ENCODE measurements at places on chromosomes 7 and 10. TPM values are rescaled to one million over a fixed set of nuclear protein-coding genes. Genes with fewer than 3 reads are reported as not detected.

The ZNF789 gene
- 27.8 TPM for total RNA-seq

The VSIR gene
- total RNA-seq = not detected

The ZNRF2 gene
- total RNA-seq = 5.4 TPM

The MLXIPL gene
- total RNA-seq = 1.1 TPM

The EBF3 gene
- 11.6 TPM for total RNA-seq

The CLEC2L gene
- 0.65 TPM for total RNA-seq

The TAS2R60 gene
- total RNA-seq = not detected

The SUN3 gene
- not detected for total RNA-seq

The VWC2 gene
- not detected for total RNA-seq

GRCh38 chr7:68776326-68776725 is 821.9 kb upstream of the AUTS2 start:
- H3K4me1 ChIP-seq = peaks cover 6% of the 10 kb centered on the region
- no peaks in the 10 kb centered on the region for H3K36me3 ChIP-seq
- H3K27me3 ChIP-seq = no peaks in the 10 kb centered on the region
- H3K27ac ChIP-seq = no peak overlapping the region

GRCh38 chr10:51188008-51188407 is 113.7 kb downstream of the PRKG1 start:
- H3K4me1 ChIP-seq = peaks cover 12% of the 10 kb centered on the region
- H3K36me3 ChIP-seq = no peaks in the 10 kb centered on the region
- no peak overlapping the region for H3K27ac ChIP-seq
- no peak overlapping the region for H3K4me3 ChIP-seq
- DNase-seq = no peak

DNA sequence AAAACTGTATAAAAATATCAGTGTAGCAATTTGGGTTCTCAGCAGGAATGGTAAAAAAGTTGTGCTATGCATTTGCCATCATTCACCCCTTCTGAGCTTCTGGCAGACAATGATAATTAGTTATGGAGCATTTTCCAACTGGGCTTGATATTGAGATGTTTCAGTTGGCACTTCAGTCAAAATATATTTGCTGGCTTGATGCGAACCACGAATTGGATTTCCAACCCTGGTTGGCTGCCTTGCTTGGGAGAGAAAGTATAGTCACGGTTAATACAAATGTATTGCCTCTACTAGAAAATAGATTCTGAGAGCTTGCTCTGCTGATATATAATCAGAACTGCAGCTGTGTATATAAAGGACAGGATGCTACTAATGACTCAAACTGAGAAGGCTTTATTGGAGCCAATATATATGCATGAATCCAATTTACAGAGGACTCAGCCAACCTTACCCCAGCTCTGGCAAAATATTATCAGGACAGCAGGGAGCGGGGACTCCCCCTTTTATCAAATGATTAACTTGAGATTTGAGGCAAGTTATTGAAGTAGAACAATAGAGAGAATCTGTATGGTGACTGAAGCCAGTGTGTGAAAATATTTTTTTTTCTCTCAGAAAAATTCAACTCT is 219.8 kb upstream of the SMIM30 start:
- DNase-seq = no peak
- no peaks in the 10 kb centered on the region for H3K27me3 ChIP-seq
- H3K36me3 ChIP-seq = no peaks in the 10 kb centered on the region
- no peak overlapping the region for H3K4me3 ChIP-seq

GRCh38 chr7:129055861-129056464 is 1.1 kb upstream of the TNPO3 start:
- H3K36me3 ChIP-seq = no peaks in the 10 kb centered on the region
- peak overlapping the region; percentile 97 for H3K4me3 ChIP-seq
- H3K4me1 ChIP-seq = peaks cover 28% of the 10 kb centered on the region
- no peak for DNase-seq

- no peaks in the 10 kb centered on the region for H3K27me3 ChIP-seq
- no peaks in the 10 kb centered on the region for H3K4me1 ChIP-seq
- H3K27ac ChIP-seq = no peak overlapping the region
- no peaks in the 10 kb centered on the region for H3K36me3 ChIP-seq
These were observed 207.1 kb upstream of the HDAC9 start for GRCh38 chr7:18288322-18289037.

DNA sequence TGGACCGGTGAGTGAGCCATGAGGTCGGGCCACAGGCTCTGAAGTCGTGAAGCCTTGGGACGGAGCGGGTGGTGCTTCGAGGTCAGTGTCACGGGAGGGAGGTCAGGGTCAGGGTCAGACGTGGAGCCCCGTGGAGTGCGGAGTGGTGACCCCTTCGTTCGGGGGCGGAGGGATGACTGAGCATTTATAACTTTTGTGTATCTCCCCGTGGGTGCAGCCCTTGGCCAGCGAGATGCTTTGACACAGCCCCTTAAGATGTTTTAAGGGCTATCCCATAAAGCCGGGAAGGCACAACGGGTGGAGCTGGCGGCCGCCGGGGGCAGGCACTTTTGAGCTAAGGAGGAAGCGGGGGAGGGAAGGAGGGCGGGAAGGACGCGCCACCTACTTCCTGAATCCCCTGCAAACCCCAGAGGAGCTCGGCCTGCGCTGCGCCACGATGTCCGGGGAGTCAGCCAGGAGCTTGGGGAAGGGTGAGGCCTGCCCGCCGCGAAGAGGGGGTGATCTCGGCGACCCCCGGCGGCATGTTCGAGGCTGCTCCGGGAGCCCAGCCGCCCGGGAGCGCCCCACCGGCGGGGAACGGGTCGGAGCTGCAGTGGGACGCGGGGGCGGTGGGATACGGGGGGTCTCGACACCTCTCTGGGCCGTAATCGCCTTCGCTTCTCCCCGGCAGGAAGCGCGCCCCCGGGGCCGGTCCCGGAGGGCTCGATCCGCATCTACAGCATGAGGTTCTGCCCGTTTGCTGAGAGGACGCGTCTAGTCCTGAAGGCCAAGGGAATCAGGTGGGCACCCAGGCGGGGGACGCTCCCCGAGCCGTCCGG is at the start of gene GSTO1:
Gene GSTO1 (plus strand): TSS at position 400 of the 818 bp plus-strand sequence. CDS start 37 bp downstream, at position 437.
- DNase-seq = peak; percentile 34
- H3K4me3 ChIP-seq = peak within 1 kb of the TSS; percentile 93
- H3K36me3 ChIP-seq = peaks cover 5% of the 10 kb centered on the region
- H3K27me3 ChIP-seq = peaks cover 14% of the 10 kb centered on the region

DNA sequence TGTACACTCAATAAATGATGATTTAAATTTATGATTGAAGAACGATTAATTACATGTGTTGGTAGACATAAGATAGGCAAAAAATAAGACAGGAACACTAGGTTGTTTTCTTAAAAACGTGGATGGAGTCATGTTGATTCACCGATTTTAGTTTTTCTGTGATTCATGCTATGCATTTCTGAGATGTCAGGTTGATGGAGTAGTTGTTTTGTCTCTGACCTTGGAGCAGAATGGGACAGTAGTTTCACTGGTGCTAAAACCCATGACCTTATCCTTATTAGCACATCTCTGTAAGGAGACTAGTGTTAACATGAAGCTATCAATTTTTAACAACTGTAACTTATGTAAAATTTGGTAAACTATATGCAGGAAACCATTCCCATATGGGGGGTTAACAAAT is 611.6 kb upstream of the FZD8 start:
- DNase-seq = no peak
- H3K27me3 ChIP-seq = peaks cover 4% of the 10 kb centered on the region
- no peaks in the 10 kb centered on the region for H3K36me3 ChIP-seq
- H3K4me3 ChIP-seq = no peak overlapping the region
- no peaks in the 10 kb centered on the region for H3K4me1 ChIP-seq
- H3K27ac ChIP-seq = no peak overlapping the region

GRCh38 chr7:5217851-5218331 is 27.9 kb downstream of the WIPI2 start:
- H3K27me3 ChIP-seq = no peaks in the 10 kb centered on the region
- no peak for DNase-seq
- no peak overlapping the region for H3K27ac ChIP-seq
- peaks cover 13% of the 10 kb centered on the region for H3K36me3 ChIP-seq
- no peak overlapping the region for H3K4me3 ChIP-seq

DNA sequence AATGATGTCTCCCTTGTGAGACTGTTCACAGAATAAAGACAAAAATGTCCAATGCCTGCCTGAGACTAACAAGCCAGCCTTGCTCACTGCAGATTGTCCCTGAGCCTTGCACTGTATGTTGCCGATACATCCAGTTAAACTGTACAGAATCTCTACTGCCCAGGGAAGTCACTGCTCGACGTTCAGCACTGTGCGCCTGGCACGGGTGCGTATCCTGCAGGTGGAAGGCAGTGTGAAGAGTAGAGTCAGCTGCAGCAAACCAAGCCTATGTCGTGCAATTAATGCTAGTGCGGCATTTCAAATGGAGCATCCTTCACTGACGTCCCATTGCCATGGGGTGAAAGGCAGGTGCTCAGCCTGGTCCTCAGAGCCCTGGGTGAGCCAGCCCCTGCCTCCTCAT is 132.9 kb downstream of the TNS3 start:
- H3K27ac ChIP-seq = no peak overlapping the region
- no peaks in the 10 kb centered on the region for H3K27me3 ChIP-seq
- peaks cover 32% of the 10 kb centered on the region for H3K4me1 ChIP-seq

GRCh38 chr7:128178611-128179010 is 62.5 kb upstream of the LEP start:
- H3K27me3 ChIP-seq = peaks cover 61% of the 10 kb centered on the region
- H3K36me3 ChIP-seq = no peaks in the 10 kb centered on the region
- H3K27ac ChIP-seq = no peak overlapping the region

DNA sequence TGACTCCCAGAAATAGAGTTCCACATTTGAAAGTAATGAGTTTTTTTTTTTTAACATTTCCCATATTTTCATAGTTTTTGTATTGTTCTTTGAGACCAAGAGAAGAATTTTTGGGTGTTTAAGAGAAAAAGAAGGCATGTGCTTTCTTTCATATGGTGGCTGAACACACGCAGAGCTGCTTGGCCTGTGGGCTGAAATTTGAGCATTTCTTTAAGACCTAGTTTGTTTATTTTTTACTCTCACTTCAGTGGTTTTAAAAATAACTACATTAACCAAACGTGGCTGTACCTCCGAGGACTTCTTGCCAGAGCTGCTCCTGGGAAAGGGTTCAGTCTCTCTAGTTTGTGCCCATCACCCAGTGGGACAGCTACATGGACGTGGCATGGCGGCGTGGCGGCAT is 58.3 kb downstream of the INPP5A start:
- no peak for DNase-seq
- H3K27me3 ChIP-seq = no peaks in the 10 kb centered on the region
- no peak overlapping the region for H3K27ac ChIP-seq
- H3K4me1 ChIP-seq = peaks cover 27% of the 10 kb centered on the region
- H3K4me3 ChIP-seq = no peak overlapping the region

DNA sequence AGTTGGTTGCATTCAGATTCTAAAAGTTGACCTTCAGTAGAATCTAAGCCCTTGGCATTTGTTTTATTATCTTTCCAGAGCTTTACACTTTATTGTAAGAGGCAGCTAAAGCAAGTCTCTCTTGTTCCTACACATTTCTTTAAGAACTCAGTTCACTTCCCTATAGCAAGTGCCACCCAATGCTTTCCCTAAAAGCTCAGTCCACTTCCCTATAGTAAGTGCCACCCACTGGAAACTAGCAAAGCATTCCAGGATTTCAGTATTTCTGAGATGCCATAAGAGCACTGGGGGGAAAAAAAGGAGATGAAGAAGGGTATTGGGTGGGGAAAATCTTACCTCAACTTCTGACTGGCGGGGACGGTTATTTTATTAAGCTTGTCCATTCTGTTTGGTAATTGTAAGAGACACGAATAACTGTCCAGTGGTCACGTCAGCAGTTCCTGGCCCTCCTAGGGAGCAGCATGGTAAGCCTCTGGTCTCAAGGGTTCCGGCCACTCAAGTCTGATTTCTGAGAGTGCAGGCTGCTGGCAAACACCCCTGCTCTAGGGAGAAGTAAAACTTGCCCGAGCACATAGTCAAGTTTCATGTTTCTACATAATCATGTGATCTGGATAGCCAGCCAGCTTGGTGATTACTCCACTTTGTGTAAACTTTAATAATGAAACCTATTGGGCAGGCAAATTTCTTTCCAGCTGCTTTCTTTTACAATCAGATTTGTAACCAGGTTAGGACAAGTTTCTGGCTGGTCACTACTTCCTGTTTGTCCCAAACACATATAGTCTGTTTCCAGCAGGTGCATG is at the start of gene BLNK:
Gene BLNK (minus strand): TSS at position 554 of the 800 bp plus-strand sequence. CDS start 171 bp downstream, at position 383.
- H3K4me1 ChIP-seq = no peaks in the 10 kb centered on the region
- H3K4me3 ChIP-seq = no peak within 1 kb of the TSS
- H3K27ac ChIP-seq = no peak within 1 kb of the TSS
- no peak for DNase-seq
- peaks cover 10% of the 10 kb centered on the region for H3K27me3 ChIP-seq

DNA sequence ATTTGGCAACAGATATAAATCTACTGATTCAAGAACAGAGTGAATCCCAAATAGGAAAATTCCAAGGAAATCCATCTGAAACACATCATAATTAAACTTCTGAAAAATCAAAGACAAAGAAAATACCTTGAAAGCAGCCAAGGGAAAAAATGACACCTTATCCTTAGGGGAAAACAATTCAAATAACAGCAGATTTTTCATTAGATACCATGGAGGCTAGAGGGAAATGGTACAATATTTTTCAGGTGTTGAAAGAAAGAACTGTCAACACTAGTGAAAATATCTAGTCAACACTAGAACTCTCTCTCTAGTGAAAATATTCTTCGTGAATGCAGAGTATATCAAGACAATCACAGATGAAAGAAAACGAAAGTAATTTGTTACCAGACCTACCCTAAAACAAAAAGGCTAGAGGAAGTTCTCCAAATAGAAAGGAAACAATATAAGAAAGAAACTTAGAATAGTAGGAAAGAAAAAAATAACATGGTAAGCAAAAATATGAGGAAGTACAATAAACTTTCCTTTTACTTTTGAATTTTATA is 5.7 kb upstream of the FAM241B start:
- no peak overlapping the region for H3K27ac ChIP-seq
- H3K36me3 ChIP-seq = peaks cover 6% of the 10 kb centered on the region
- no peak for DNase-seq

- H3K27ac ChIP-seq = no peak overlapping the region
- H3K4me1 ChIP-seq = peaks cover 83% of the 10 kb centered on the region
These were observed 79.6 kb downstream of the TNS3 start for GRCh38 chr7:47502240-47502877.

DNA sequence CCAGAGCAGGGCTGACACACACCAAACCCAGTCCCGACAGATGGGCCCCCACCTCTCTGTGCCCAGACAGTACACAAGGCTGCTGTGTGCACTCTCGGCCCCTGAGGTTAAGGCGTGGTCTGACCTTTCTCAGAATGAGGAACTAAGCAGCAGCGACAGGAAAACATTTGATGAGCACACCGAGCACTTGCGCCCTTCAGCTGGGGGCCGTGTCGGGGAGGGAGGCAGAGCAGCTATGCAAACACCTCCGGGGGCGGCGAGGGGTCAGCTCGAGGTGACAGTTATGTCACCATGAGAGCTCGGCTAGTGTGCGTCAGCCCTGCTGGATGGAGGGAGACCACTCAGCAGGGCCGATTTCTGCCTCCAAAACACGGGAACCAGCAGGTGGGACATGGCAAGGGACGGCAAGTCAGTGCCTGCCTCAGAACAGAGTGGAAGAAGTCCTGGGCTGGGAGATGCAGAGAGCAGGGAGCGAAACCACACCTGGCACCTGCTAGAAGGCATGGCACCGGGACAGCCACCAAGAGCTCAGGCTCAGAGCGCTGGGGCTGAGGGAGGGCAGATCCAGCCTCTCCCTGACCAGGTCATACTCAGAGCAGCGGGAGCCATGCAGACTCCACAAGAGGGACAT is 57.4 kb downstream of the CHST15 start:
- no peaks in the 10 kb centered on the region for H3K27me3 ChIP-seq
- H3K27ac ChIP-seq = no peak overlapping the region
- H3K4me3 ChIP-seq = no peak overlapping the region
- DNase-seq = no peak

All from neural crest cell (in vitro differentiated cells).